ENCODE measurements at places on chromosomes 2 and 18.

DNA sequence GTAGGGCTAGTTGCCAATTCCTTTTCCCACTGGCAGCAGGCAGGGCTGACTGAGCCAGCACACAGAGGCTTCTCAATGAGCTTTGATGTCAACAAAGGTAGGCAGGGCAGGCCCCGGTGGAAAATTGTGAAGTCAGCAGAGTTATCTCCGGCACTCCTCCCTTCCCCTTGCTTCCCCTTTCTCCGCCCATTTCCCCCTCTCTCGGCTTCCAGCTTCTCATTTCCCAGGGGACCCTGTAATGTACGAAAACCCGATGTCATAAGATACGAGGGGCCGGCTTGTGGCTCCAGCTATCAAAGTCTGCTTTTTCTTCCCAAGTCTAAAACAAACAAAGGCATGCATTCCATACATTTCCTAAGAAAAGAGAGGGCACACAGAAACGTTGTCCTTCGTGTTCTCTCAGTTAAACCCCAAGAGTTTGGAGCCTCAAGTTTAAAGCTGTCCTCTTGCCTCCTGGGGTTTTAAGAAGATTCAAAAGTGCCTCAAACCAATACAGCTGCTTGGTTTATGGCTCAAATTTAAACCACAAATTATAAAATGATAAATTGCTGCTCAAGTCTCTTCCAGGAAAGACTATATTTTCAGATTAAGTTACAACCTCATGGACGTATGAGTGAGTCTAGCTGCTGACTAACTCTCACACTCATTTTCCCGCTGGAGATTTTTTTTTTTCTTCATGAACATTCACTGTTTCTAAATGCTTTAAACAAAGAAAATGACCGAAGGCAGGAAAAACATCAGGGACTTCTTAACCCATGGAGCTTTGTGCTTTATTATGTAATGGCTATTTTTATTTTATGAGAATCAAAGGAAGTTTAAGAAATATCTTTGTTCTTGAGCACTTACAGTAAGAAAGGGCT is 27.2 kb upstream of the EML4 start:
- DNase-seq, result peak; percentile 43

DNA sequence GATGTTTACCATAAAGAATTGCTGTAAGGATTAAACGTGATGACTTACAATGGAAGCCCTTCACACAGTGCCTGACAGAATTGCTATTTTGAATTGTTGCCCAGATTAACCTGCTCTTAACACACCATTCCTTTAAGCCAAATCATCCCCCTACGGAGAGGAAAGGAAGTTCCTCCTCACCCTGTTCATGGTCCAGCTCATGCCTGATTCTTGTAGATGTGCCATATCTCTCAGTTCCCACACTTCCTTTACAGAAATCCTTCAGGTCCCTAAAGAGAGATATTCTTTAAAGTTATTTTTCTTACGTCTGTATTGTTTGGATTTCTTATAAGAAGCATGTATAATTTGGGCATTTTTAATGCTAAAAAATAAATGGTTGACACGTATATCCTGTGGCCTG is 127.5 kb upstream of the DAPL1 start:
- DNase-seq, result no peak

DNA sequence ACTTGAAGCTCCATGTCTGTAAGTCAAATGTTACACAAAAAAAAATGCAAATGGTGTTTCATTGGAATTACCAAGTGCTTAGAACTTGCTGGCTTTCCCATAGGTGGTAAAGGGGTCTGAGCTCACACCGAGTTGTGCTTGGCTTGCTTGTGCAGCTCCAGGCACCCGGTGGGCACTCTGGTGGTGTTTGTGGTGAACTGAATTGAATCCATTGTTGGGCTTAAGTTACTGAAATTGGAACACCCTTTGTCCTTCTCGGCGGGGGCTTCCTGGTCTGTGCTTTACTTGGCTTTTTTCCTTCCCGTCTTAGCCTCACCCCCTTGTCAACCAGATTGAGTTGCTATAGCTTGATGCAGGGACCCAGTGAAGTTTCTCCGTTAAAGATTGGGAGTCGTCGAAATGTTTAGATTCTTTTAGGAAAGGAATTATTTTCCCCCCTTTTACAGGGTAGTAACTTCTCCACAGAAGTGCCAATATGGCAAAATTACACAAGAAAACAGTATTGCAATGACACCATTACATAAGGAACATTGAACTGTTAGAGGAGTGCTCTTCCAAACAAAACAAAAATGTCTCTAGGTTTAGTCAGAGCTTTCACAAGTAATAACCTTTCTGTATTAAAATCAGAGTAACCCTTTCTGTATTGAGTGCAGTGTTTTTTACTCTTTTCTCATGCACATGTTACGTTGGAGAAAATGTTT is 97.9 kb upstream of the IL1R2 start:
- no peak for DNase-seq

GRCh38 chr2:174072069-174072468 is 106.9 kb upstream of the SP3 start:
- no peak for DNase-seq

GRCh38 chr2:28359222-28360057 is 33.2 kb upstream of the FOSL2 start:
- no peak for DNase-seq

DNA sequence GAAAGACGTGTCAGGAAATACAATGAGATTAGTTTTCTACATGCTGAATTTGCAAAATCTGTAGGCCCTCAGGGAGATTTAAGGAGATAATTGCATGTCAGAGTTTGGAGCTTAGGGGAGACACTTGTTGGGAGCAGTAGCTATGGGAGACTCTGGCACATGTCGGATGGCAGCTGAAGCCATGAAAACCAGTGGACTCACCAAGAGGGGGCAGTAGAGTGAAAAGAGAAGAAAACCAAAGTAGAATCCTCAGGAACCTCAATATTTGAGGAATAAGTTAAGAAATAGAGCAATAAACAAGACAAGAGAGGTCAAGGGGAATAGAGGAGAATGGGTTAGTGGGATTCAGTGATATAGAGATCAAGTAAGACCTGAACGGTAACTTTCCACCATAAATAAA is 24.8 kb downstream of the RUFY4 start:
- DNase-seq, result peak; percentile 13

GRCh38 chr2:8479298-8479697 is 202.6 kb upstream of the ID2 start:
- DNase-seq, result no peak

DNA sequence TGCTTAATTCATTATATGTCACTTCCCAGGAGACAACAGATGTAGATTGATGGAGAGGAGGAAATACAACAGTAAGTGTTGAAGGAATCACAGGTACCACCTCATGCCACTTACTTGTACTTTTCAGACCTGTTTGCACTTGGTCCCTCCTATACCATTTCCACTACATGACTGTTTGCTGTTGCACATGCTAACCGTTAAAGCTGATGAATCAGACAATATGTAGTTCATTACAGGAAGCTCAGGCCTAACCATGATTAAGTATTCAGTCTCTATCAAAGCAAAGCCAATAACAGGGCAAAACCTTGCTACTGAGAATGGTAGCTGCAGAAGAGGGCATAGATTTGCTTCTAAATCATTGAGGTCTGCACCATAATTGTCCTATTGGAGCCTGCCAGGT is 30.2 kb upstream of the GRP start:
- DNase-seq, result no peak

Data from NCI-H82 (cell line).